Endothelial cell (in vitro differentiated cells): ENCODE measurements at places on chromosomes 6 and 20. TPM values are rescaled to one million over a fixed set of nuclear protein-coding genes. Genes with fewer than 3 reads are reported as not detected.

GRCh38 chr20:36574366-36575135, 1.2 kb downstream of the TGIF2 start:
- DNase-seq: peak; percentile 52

The SPATA25 gene
- total RNA-seq: 0.62 TPM

GRCh38 chr6:38339914-38340313, 299.8 kb downstream of the BTBD9 start:
- no peak for DNase-seq

GRCh38 chr20:62738025-62738881, 29.6 kb downstream of the NTSR1 start:
- DNase-seq: no peak

- no peak for DNase-seq
These were observed 26.0 kb downstream of the ZC3H12D start for GRCh38 chr6:149458806-149459205.

- DNase-seq: no peak
These were observed 175.4 kb upstream of the RREB1 start for GRCh38 chr6:6932341-6932740.

DNA sequence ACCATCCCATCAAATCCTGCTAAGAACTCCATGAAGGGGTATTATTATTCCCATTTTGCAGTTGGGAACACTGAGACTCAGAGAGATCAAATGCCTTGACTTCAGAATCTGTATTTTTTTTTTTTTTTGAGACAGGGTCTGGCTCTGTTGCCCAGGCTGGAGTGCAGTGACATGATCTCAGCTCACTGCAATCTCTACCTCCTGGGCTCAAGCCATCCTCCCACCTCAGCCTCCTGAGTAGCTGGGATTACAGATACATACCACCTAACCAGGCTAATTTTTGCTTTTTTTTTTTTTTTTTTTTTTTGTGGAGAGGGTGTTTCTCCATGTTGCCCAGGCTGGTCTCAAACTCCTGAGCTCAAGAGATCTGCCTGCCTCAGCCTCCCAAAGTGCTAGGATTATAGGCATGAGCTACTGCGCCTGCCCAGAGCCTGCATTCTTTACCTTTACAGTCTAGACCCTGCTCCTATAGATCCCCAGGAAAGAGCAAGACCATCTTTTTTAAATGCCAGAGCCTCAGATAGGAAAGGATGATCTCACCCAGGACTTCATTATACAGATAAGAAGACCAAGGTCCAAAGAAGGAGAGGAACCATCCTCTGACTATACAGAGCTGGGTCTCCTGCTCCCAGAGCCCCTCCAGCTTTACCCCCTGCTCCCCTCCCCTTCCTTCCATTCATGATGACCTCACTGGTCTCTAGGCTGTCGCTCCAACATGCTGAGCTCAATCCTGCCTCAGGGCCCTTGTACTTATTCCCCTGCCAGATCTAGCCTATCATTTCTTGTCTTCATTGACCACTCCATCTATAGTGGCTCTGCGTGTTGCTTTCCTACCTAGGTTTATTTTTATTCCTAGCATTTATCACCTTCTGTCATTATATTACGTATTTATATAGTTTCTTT, 138.6 kb downstream of the CEBPB start:
- no peak for DNase-seq

The SYTL3 gene
- 0.77 TPM for total RNA-seq

DNA sequence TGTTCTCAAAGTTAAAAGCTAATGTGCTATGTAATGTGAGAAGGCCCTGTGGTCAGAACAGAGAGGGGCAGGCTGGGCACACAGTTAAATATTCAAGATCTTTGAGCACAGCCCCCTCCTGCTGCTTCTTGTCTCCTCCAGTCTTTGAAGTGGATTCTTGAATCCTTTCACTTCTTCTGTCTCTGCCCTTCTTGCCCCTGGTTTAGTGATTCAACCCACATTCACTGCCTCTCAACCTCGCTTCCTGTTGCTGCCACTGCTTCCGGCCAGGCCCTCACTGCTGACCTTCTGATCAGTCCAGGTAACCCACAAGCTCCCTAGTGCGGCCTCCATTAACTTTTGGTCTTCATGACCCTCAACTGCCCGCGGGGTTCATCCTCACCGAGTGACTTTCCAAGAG, 417.3 kb upstream of the NOX3 start:
- DNase-seq: no peak

- no peak for DNase-seq
These were observed 55.9 kb upstream of the STX16 start for GRCh38 chr20:58595167-58595566.

DNA sequence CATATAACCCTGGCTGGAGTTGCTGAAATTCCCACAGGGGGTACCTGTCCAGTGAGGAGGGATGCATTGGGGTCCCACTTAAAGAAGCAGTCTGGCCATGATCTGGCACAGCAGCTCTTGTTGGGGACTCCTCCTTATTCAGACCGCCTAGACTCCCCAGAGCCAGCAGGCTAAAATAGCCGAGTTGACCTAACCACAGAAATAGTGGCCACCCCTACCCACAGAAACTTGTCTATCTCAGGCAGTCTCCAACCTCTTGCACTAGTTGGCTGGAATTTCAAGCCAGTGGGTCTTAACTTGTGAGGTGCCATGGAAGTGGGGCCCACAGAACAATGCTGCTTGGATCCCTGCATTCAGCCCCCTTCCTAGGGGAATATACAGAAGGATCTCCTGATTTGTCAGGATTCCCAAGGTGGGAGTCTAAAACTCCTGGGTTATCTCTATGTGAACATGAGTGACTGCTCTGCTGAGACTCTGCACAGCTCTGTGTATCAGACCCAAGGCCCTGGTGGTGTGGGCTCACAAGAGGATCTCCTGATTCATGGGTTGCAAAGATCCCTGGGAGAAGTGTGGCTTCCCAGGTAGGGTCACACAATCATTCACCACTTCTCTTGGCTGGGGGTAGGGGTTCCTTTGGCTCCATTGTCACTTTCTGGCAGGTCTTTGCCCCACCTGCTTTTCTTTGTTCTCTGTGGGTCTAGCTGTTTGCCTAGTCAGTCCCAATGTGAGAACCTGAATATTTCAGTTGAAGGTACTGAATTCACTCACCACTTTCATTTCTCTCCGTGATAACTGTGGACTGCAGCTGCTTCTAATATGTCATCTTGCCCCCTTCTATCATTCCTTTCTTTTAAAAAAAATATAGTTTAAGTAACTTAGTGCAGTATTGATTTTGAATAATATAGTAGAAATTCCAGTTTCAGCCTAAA, 65.5 kb upstream of the CLVS2 start:
- no peak for DNase-seq

The PNPLA1 gene
- not detected for total RNA-seq

DNA sequence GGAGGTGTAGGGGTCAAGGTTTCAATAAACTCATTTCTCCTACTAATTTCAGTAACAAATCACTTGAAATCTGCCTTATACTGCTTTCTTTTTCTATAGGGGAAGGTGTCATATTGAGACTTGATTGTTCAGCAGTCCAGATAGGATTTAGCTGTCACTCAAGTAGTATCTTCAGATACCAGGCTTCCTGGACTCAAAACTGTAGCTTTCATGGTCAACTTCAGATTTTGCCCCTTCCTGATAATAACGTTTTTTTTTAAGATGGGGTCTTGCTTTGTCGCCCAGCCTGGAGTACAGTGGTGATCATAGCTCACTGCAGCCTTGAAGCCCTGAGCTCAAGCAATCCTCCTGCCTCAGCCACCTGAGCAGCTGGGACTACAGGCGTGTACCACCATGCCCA, 77.8 kb downstream of the JAG1 start:
- no peak for DNase-seq

- DNase-seq: no peak
These were observed 13.4 kb downstream of the NAPB start for GRCh38 chr20:23407781-23408464.

The SYNDIG1 gene
- total RNA-seq: 8.1 TPM

GRCh38 chr20:56828402-56828801, 199.3 kb downstream of the TFAP2C start:
- DNase-seq: no peak

GRCh38 chr6:145670311-145670710, 65.0 kb downstream of the EPM2A start:
- no peak for DNase-seq

GRCh38 chr6:116332096-116332495, 38.7 kb upstream of the DSE start:
- no peak for DNase-seq

DNA sequence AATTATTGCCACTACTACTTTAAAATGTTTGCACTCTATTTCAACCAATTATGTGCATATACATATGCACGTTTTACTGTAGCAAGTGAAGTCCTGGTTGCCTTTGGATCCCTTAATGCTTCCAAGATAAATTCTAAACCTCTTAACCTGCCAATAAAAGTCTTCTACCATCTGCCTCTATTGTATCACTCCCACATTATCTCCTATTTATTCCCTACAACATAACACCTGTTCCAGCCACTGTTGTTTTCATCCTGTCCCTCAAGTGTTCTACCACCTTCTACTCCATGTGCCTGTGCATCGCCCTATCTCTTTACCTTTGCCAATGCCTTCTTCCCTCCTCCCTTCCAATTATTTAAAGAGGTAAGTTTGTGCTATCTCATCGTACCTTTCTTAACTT, 499.0 kb upstream of the RNF217 start:
- no peak for DNase-seq

DNA sequence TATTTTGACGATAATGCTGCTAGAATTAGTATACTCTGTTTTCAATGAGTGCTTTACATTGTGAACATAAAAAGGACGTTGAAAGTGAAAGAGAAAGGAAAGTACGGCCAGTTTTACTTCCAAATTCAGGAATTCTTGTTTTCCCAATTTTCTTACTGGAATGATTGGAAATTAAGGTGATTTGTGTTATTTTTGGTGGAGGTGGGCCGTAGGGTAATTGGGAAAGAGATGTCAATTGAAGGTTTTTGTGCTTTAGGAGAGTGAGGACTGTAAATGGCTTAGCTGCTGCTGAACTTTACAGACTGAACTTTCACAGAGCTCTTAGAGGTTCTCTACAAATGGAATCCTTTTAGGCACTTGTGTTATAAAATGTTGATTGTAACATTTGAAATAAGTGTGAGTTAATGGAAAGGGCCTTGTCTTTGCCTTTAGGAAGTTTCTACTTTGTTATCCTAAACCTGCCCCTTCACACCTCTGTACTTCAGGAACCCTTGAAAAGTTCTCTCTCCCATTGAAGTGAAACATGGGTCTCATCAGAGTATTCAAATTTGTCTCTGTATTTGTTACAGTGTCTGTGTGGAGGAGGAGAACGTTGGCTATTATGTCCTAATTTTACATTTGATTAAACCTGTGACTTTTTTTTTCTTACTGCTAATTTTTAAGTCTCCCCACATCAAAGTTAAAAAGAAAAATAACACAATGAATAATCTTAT, 256.4 kb downstream of the ARID1B start:
- no peak for DNase-seq

- no peak for DNase-seq
These were observed 70.3 kb downstream of the SMAP1 start for GRCh38 chr6:70738028-70738427.

GRCh38 chr6:85971238-85971637, 328.6 kb upstream of the SYNCRIP start:
- DNase-seq: no peak

GRCh38 chr20:22515264-22515663, 69.1 kb downstream of the FOXA2 start:
- DNase-seq: no peak
